ENCODE measurements at places on chromosomes 3 and 15.

GRCh38 chr3:147680837-147681483 is 271.8 kb downstream of the ZIC1 start:
- no peak for DNase-seq

- no peak for DNase-seq
Measured at GRCh38 chr3:86168512-86168911, 822.4 kb downstream of the VGLL3 start.

- DNase-seq = no peak
Measured at GRCh38 chr3:14331251-14331650, 71.2 kb upstream of the SLC6A6 start.

DNA sequence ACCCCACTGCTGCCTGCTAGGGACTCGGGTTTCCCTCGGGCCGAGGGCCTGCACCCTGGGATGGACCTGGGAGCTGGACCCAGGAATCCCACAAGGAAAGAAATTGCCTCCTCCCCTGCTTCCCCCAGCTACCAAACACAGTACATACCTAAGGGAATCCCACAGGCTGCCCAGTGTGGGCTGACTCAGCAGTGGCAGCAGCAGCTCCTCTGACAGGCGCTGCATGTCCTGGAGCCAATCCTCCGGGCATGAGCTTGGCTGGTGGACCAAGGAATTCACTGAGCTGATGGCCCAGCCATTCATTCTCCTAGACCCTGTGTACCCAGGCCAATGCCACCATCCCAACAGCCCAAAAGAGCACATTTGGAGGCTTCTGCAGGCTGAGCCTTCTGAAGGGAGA is 9.5 kb upstream of the LTK start:
- no peak for DNase-seq

- DNase-seq = no peak
Measured at GRCh38 chr3:100269410-100270214, 8.8 kb downstream of the TBC1D23 start.

GRCh38 chr3:57696801-57697321 is 4.0 kb upstream of the DENND6A start:
- DNase-seq = no peak

GRCh38 chr3:128077202-128077624 is 25.0 kb downstream of the SEC61A1 start:
- DNase-seq = no peak

DNA sequence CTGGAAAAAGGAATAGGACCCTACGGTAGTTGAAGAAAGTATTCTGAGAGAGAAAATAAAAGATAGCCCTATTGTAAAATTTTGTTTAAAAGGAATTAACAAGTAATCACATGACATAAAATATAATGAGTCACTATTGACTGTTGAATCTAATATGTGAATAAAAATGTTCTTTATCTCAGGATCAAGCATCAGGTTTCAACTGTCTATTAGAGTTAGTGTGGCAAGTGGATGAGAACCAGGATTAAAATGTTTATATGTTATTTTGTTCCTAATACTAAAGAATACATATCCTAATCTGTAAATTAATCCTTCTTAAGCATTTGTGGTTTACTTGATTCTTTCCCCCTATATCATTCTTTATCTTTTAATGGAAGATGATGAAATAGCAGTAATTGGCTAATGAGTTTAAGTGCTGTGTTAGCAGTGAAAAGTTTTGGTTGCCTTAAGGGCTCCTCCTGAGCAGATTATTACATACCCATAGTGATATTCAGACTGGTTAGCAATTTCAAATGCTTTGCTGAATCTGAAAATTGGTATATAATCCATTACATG is 101.8 kb upstream of the BCHE start:
- no peak for DNase-seq

GRCh38 chr3:183823963-183824362 is 1.4 kb downstream of the MAP6D1 start:
- no peak for DNase-seq

DNA sequence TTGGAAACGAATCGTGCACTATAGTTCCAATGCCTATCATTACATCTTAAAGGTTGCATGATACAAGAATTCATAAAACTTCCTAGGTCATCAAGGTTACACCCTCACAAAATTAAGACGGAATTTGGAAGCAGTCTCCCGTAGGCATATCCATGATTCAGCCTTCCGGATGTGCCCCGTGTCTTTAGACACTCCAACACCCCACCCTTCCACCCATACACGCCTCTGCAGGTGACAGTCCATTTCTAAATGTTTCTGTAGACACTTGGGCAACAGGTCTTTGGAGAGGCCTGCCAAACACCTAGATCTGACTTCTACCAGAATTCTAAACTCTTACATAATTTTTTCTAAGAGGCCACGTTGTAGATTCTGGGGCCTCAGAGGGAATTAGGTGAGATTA is 49.8 kb downstream of the LDHAL6B start:
- DNase-seq = no peak

DNA sequence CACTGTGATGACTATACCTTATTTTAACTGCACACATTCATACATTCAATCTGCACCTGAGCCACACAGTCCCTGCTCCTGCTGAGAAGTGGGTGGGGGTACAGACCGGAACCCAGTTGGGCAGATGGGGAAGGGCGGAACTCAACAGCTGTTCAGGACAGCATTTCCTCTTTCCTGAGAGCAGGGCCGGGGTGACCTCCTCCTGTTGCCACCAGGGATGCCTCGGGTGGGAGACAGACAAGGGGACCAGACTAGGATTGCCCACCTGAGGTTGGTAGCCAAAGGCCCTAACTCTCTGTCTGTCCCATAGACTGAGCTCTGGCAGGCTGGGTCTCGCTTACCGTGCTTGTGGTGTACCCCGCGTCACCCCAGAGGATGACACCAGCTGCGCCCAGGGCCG is 3.9 kb downstream of the HYAL2 start:
- no peak for DNase-seq

DNA sequence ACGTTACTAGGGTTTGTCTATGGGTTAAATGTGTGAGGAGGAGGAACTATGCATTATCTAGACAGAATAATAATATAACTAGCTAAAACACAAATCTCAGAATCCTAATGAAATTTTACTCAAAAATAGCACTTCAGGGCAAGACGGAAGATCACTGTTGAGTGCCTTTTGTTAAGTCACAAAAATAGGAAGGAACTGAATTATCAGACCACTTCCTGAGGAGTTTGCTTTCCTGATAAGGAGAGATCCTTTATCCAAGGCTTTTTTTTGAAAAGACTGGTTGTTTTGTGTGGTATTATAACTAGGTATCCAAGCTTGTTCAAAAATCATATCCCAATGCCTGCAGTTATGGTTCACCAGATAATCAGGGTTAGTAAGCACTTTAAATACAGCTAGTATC is 34.6 kb downstream of the NR2E3 start:
- DNase-seq = no peak

GRCh38 chr3:73144276-73144675 is 82.8 kb downstream of the EBLN2 start:
- no peak for DNase-seq

DNA sequence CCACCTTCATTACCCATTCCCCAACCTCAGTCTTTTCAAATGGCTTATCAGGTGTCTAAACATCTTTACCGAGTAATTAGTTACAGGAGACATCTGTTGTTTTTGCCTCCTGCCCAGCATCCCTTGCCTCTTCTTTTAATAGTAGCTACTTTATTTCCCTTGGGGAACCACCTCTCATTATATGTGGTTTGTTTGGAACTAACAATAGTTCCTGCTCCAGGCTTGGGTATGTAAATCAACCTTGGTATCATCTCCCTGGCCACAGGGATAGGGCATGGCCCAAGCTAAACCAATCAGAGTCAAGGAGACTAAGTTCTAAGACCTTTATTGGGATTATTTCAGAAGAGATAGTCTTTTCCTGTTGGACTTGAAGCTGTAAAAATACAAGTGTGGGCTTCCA is 76.6 kb downstream of the ETV5 start:
- no peak for DNase-seq

DNA sequence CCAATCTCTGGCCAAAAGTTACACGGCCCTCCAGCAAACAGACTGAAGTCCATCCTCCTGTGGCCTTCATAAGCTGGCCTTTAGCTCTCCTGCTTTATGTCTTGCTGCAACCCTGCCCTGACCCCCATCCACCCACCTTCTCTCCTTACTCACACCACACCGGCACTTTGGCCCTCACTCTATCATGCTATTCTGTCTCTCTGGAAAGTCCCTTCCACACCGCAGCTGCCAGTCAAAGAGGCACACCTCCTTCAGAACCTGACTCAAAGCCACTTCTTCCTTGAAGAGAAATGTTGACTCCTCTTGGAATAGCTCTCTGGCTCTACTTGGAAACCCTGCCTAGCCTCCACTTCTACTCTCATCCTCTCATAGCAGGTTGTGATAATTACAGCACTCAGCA is 4.5 kb downstream of the GPR156 start:
- no peak for DNase-seq

DNA sequence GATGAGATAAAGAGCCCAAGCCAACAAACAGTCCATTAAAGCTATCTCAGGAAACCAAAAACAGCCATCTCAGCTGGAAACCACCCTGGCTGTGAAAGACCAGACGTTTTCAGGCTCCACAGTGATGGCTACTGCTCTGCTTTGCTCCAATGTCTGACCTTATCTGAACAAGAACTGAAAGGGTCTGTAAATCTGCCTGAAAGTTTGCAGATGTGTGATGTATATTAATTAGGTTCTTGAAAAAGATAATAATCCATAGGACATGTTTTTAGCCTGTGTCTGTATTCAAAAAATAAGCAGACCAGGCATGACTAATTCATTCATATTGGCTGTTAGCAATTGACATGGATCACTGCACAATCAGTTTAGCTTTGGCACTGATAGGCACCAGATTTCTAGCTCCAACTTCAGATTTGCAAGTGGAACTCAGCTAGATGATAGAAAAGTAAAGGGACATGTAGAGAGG is 611.4 kb upstream of the NAALADL2 start:
- DNase-seq = no peak

DNA sequence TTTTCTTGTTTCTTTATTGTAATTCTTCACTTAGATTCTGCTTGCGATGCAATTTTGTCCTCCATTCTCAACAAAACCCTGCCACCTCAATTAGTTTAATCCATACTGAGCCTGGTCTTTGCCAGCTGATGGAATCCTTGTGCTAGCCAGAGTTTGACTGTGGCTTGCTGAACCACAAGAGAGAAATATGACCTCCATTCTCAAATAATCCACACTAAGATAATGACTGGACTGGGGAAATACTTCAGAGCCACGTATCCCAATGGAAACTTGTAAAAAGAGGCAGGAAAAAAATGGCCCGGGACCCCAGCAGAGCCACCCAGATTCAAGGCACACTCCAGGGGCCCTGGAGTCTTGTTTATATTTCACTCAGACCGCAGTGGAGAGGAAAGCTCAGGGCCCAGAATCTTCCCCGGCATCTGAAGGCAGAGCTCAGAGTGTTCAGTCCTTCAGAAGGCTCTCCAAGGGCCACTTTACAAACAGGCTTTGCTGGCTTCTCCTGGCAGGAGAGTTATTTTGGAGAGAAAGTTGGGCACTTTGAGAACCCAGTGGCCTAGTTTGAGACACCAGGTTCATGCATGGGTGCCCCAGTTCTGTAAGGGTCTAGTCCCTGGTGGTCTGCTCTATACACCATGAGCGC is 62.7 kb downstream of the SSUH2 start:
- no peak for DNase-seq

- no peak for DNase-seq
Measured at GRCh38 chr15:95298729-95299128, 1031.8 kb upstream of the NR2F2 start.

DNA sequence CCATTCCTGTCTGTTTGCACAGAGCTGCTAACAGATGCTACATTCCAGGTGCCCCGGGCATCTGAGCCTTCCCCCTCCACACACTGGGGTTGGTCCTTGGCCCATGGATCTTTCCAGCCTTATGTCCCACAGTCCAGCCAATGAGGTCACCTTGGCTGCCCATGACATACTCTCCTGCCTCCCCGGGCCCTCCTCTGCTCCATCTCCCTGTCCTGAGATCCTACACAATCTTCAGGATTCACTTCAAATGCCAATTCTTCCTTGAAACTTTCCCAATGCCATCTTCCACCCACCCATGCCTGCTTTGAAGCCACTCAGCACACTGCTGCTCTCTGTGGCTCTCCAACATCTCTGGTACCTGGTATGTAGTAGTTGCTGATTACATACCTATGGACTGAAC is 4.3 kb downstream of the CHRNA3 start:
- no peak for DNase-seq

- no peak for DNase-seq
Measured at GRCh38 chr3:141578202-141578973, 91.6 kb downstream of the RASA2 start.

- no peak for DNase-seq
Measured at GRCh38 chr15:85950101-85950500, 129.6 kb upstream of the AGBL1 start.

GRCh38 chr15:92992720-92993119 is 92.6 kb downstream of the CHD2 start:
- DNase-seq = no peak

GRCh38 chr3:186038360-186038759 is 70.5 kb downstream of the ETV5 start:
- no peak for DNase-seq

- DNase-seq = no peak
Measured at GRCh38 chr15:98195796-98196195, 235.3 kb downstream of the ARRDC4 start.

GRCh38 chr3:13282358-13282985 is 137.7 kb downstream of the NUP210 start:
- DNase-seq = peak; percentile 16

- DNase-seq = no peak
Measured at GRCh38 chr3:67765575-67765974, 111.2 kb upstream of the SUCLG2 start.

GRCh38 chr15:37619358-37620042 is 314.9 kb upstream of the TMCO5A start:
- DNase-seq = no peak

DNA sequence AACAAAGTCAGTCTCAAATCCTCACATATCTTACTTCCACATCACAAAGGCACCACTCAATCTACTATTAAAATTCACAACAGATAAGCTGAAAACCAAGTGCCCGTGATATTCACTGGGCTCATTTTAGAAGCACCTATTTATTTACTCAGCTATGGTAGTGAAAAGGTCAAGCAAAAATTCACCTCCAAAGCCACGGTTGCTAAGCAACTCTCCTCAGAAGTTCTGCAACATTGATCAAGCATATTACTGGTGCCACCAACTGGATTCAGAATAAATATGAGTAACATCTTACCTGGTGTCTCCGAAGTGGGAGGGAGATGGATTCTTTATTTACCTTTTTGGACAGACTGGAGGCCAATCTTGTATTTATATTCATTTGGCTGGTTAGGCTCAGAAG is 714.8 kb downstream of the FHIT start:
- no peak for DNase-seq

- no peak for DNase-seq
Measured at GRCh38 chr15:101718896-101719295, 5.4 kb downstream of the TARS3 start.

DNA sequence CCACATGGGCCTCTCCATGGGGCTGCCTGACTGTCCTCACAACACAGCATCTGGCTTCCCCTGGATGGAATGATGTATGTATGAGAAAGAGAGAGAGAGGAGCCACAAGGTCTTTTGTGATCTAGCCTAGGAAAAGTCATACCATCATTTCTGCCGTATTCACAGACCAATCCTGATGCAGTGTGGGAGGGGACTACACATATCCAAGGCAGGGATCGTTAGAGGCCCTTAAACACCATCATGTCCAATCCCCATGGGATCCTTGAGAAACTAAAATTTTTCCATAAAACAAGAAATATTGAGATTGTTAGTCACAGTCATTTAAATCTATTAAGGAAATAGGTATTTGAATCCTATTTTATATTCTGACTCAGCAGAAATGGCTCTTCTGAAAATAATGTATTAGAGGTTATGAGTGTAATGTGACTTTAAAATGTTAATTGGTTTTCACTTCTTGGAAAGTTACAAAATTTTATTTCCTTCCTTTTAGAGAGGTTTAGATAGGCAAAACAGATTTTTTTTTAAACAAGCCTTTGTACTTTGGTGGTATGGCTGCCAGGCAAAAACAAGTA is 65.1 kb upstream of the TSC22D2 start:
- DNase-seq = no peak
